KG1 (cell line): ENCODE measurements at places on chromosomes 5 and 9.

DNA sequence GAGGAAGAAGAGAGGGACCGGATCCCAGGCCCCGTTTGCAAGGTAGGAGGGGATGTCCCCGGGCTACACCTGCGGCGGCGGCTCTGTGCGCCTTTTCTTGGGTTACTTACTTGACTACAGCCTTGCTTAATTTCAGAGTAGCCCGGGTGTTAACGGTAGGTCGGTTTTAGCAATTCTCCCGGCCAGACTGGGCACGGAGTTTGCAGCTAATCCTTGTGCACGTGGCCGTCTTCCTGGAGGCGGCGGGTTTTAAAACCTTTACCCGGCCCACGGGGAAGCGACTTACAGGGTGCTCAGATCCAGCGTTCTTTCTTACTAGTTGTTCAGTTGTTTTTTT lies 313 bp downstream of the BRIX1 start:
- no peak for DNase-seq

GRCh38 chr5:120297616-120298015 lies 166.5 kb upstream of the PRR16 start:
- DNase-seq, result no peak

DNA sequence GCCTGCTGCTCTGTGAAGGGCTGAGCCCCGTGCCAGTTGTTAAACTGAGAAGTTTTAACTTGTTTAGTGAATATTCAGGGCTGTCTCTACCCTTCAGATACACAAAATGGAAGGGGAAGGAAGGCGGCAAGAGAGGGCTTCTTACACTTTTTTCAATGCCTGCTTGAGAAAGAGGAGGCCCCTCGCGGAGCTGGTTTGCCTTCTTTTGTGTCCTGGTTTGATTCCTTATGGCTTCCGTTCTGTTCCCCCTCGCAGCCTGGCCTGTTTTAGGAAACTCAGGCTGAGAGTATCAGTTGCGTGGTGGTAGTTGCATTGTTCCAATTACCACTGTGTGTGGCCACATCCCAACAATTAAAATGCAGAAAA lies 1.0 kb downstream of the FAM53C start:
- DNase-seq, result no peak

- no peak for DNase-seq
Measured at GRCh38 chr5:147913786-147914185, 7.4 kb upstream of the C5orf46 start.

- DNase-seq, result no peak
Measured at GRCh38 chr5:55304584-55304983, 2.9 kb downstream of the DHX29 start.

GRCh38 chr9:91734371-91734981 lies 215.6 kb downstream of the ROR2 start:
- DNase-seq, result peak; percentile 5
